ENCODE measurements at places on chromosomes 7 and 10.

DNA sequence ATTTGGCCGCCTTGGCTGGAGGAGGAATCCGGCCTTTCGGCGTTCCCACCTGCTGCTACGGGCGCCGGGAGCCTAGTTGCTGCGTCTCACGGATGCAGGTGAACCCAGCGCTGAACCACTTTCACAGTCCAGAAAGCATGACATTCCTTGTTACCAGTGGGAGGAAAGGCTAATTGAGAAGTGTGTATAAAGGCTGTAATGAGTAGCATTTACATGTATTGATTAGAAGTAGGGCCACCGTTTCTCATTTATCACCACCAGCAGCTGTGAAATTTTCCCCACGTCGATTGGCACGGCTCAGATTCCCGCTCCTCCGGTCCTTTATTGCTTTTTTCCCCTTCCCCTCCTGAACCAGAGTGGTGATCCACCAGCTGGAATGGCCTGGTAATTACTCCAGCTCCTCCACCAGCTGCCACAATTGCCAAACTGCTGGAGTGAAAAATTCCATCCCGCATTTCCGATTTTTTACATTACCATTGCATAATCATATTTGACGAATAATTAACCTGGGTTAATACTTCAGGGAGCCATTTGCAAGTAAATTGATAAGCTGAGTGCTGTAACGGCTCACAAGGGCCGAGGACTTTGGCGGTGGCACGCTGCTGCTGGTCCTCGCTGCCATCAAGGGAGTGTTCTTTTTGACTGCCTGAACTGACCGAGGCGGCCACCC is 153.3 kb downstream of the POU6F2 start:
- DNase-seq, result no peak

GRCh38 chr7:39606352-39606751 is 17.0 kb upstream of the RALA start:
- no peak for DNase-seq

DNA sequence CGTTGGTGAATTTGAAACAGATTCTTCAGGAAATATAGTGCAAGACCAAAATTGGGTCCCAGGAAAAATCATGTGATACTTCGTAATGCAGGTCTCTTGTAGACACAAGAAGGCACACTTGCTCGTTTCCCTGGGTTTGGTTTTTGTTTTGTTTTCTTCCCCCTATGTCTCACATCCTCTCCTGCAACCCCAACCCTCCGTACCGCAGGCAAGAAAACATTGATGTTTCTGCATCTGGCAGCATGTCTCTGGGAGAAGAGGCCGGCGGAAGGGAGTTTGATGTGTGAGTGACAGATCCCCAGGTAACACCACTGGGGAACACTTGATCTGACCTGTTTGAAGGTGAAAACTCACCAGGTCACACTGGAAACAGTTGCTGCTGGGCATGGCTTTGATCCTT is 718.5 kb downstream of the AUTS2 start:
- no peak for DNase-seq

DNA sequence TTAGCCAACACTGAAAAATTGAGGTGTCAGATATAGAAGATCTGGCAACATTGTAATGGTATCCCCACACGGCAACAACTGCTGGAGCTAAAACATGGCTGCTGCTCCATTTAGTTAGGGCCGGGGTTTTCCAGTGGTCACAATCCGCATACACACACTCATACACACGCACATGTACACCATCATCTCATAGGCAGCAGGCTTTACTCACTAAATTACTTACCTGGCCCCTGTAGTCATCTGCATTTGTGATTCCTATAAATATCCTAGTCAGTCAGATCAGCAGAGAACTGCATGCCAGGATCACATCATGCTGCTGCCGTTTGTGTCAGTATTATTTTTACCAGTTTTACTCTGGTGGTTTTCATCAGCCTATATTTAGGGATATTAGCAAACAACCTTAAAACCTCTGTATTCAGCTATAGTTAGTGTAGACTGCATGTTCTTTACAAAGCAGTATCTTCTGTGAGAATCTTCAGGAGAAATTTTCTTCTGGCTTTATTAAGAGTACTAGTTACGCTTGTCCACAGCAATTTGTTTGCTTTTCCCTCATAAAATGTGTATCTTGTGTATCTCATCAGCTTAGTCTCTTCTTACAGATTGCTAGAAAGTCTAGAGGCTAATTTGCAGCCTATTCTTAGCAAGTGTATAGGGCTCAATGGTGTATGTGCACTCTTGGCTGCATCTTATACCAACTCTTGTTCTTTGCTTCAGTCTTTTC is 38.3 kb upstream of the PTPN12 start:
- no peak for DNase-seq

- DNase-seq, result no peak
These were observed 1059.1 kb downstream of the SORCS3 start for GRCh38 chr10:105700218-105700617.

GRCh38 chr10:99913831-99914235 is 95.9 kb downstream of the DNMBP start:
- DNase-seq, result no peak

GRCh38 chr7:57354679-57355338 is 95.2 kb upstream of the ZNF716 start:
- no peak for DNase-seq

All from SK-N-SH (cell line).